Stimulated activated naive CD4-positive, alpha-beta T cell treated with Interleukin-2 at 50 U/mL for 16 hours (primary cell): ENCODE measurements at places on chromosomes 7 and 10.

DNA sequence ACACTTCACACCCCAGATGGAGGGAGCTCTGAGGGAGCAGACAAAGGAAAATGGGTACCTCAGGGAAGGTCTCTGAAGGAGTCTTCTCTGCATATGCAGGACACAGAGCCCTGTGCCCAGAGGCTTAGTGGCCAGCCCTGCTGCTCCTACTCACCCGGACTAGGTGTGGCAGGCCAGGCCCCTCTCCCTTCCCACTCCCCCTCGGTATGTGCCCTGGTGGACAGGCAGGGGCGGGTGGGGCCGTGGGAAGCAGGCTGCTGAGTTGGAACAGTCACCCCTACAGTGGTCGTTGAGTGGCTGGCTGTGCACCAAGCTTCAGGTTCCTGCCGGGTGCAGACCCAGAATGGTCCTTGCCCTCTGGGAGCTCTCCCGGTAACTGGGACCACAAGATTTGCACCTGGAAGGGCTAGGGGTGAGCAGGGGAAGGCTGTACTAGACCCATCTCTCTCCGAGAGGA lies 68.6 kb downstream of the ZMIZ1 start:
- DNase-seq, result no peak

DNA sequence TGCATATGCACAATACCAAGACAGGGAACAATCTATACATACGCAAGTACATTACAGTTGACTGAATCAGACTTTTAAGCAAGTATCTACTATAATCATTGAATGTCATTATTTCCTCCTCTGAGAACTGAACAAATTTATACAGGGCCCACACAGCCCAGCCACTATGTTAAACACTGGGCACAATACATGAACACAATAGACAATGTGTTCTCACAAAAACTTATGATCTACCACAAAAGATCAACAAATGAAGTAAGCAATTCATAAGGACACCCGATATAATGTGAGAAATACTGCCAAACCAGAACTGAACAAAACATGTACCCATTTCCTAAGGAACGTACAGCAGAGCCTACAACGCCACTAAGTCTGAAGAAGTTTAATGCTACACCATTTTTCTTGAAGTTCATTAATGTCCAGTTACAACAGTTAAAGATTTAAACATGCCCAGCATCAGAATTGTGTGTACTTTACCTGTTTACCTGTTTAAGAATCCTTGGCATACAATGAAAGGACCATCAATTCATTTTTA lies 31.5 kb downstream of the SHTN1 start:
- DNase-seq, result no peak

DNA sequence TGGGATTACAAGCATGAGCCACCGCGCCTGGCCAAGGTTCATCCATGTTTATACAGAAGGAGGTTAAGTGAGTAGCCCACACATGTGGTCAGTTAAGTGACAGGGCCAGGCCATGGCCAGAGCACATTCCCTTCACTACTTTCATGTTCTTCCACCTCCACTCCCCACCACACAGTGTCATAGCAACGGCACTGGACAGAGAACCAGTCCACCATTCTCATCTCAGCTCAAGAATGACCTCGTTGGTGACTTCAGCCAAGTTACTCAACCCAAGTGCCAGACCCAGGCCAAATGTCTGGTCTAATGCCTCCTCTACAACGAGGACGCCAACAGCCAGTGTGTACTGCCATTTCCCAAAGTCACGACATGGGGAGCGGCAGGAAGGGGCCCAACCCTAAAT lies 62.4 kb downstream of the INHBA start:
- DNase-seq, result no peak

- no peak for DNase-seq
Measured at GRCh38 chr10:106557951-106558733, 606.4 kb downstream of the SORCS1 start.

DNA sequence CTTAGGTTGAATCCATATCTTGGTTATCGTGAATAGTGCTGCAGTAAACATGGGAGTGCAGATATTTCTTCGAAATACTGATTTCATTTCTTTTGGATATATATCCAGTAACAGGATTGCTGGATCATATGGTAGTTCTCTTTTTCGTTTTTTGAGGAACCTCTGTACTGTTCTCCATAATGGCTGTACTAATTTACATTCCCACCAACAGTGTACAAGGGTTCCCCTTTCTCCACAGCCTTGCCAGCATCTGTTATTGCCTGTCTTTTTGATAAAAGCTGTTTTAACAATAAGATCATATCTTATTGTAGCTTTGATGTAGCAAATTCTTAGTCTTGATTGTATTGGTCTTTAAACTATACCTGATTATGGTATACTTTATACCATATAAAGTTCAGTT lies 45.3 kb downstream of the ZNRF2 start:
- no peak for DNase-seq

DNA sequence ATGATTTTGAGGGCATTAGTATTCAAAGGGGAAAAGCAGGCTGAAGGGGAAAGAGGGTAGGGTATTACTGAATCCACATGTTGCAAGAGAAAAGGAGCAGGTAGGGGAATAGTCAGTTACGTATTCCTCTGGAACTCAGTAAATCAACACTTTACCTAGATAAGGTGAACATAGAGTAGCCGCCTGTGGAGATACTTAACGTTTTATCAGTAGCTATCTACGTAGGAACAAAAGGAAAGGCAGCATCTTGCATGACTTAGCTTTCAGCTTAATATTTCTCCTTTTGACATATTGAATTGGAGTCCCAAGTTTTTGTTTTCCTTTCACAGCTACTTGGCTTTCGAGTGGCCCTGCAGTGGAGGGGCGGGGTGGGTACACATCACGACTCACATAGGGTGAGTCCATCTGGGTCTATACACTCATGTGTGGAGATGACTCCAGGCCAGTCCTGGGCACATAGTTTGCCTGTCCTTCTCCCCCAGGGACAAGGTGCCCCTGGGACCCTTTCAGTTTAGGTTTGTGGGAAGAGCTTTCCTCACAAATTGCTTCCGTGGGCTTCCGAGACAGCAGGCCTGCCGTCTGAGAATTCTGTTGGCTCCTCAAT lies 48.1 kb downstream of the CCNY start:
- no peak for DNase-seq

DNA sequence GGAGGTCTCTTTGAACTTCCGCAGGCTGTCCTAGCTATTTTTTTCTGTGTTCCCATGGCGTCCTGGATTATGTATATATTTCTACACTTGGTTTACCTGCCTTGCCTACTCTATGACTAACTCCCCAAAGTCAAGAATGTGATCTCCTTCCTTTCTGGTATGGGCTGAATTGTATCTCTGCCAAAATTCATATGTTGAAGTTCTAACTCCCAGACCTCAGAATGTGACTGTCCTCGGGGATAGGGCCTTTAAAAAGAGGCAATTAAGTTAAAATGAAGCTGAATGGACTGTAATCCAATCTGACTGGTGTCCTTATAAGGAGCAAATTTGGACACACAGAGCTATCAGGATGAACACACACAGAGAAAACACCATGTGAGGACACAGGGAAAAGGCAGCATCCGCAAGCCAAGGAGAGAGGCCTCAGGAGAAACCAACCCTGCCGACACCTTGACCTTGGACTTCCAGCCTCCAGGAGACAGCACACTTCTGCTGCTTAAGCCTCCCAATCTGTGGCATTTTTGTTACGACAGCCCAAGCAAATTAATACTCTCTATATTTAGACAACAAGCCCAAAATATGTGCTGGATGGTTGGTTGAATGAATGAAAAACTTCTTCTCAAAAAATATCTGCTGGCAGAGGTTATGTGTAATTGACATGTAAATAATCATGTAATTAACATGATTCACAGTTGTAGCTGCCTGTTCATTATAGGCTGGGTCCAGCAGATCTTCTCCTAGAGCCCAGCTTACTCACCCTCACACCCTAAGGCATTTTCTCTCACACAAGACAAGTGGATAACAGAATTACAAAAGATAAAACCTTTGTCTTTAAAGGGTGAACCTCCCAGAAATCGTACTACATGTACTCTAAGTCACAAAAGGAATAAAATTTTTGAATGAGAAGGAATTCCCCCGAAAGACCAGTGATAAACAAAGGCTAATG lies 123.7 kb downstream of the CUBN start:
- no peak for DNase-seq

- DNase-seq, result no peak
Measured at GRCh38 chr10:88565072-88565471, 18.0 kb downstream of the RNLS start.

DNA sequence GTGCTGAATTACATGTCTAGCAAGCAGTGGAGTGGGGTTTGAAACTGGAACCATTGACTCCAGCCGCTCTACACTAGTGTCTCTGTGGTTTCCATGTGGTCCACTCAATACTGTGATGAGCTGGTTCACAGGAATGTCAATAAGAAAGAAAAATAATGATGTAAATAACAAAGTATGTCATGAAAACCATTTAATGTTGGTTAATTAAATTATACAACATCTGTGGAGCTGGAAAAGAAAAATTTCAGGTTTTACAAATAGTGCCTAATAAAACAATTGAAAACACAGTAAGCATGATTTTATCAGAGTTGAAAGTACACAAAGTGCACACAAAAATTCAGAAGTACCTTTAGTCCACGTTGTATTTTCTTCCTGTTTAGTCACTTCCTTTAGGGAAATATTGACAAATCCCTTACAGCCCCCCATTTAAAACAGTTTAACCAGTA lies 28.7 kb upstream of the NAMPT start:
- DNase-seq, result no peak

GRCh38 chr10:110679486-110680272 lies 35.5 kb downstream of the RBM20 start:
- no peak for DNase-seq

- DNase-seq, result no peak
Measured at GRCh38 chr7:78301407-78301806, 502.8 kb downstream of the PHTF2 start.
